ENCODE measurements at places on chromosomes 3 and 15. TPM values are rescaled to one million over a fixed set of nuclear protein-coding genes. Genes with fewer than 3 reads are reported as not detected.

DNA sequence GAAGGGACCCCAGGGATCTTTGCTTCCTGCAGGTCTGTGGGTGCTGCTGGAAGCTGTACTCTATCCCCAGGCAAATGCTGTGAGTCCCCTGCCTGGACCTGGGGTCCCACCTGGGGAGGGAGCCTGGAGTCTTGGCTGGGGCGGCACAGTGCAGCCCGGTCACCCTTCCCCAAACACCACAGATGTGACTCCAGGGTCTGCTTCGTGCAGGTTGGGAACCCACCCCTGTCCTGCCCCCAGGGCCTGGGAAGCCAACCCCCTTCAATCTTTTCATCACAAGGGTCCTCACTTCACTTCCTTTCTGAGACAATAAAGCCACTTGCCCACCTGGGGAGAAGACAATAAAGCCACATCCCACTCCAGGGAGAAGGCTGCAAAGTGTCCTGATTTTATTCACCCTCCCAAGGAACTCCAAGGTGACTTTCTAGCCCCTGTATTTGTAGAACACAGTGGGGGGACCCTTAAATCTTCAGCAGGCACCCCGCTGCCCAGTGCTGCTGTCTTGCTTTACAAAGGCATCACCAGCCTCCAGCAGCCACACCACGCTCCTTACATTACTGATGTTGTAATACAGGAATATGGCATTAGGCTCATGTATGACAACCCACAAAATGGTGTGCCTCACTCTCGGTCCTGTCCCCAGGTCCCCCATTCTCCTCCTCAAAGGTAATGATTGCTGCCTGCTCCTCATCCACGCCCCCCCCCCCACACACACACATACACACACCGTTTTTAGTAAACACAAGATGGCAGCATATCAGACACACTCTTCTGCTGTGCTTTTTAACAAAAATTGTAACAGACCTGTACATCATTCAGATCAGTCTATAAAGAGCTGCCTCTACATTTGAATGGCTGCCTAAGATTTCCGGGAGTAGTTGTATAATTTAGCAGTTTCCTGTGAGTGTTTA is 9.9 kb downstream of the C3orf22 start:
- H3K4me3 ChIP-seq = no peak overlapping the region
- H3K4me1 ChIP-seq = no peaks in the 10 kb centered on the region
- no peaks in the 10 kb centered on the region for H3K27me3 ChIP-seq
- H3K36me3 ChIP-seq = no peaks in the 10 kb centered on the region

GRCh38 chr15:39130556-39131379 is 450.1 kb upstream of the THBS1 start:
- peaks cover 4% of the 10 kb centered on the region for H3K27me3 ChIP-seq
- DNase-seq = no peak
- H3K4me3 ChIP-seq = no peak overlapping the region
- H3K36me3 ChIP-seq = no peaks in the 10 kb centered on the region

- H3K27me3 ChIP-seq = peaks cover 4% of the 10 kb centered on the region
- no peak for DNase-seq
- no peak overlapping the region for H3K4me3 ChIP-seq
These were observed 458.1 kb downstream of the DIPK2A start for GRCh38 chr3:144429719-144430121.

CCDC80 gene
- total RNA-seq = not detected

DNA sequence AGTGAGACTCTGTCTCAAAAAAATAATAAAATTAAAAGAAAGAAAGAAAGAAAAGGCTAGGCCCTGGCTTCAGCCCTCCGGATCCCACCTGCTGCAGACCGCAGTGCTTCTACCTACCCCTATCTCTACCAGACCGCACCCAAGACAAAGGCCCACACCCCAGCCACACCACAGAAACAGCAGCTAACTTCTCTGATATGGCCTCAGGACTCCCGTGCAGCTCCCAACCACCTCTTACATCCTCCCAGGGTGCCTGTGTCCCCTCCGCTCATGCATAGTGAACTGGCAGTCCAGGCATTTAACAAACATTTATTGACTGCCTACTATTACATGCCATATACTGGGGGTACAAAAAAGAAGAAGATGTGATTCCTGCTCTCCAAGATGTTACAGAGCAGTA is 6.9 kb upstream of the HTR3C start:
- no peak overlapping the region for H3K27ac ChIP-seq
- H3K27me3 ChIP-seq = no peaks in the 10 kb centered on the region
- no peak overlapping the region for H3K4me3 ChIP-seq
- H3K4me1 ChIP-seq = no peaks in the 10 kb centered on the region
- no peak for DNase-seq

GABRB3 gene
- not detected for total RNA-seq

SKOR1 gene
- total RNA-seq = 0.18 TPM

TF gene
- total RNA-seq = 0.12 TPM

DNA sequence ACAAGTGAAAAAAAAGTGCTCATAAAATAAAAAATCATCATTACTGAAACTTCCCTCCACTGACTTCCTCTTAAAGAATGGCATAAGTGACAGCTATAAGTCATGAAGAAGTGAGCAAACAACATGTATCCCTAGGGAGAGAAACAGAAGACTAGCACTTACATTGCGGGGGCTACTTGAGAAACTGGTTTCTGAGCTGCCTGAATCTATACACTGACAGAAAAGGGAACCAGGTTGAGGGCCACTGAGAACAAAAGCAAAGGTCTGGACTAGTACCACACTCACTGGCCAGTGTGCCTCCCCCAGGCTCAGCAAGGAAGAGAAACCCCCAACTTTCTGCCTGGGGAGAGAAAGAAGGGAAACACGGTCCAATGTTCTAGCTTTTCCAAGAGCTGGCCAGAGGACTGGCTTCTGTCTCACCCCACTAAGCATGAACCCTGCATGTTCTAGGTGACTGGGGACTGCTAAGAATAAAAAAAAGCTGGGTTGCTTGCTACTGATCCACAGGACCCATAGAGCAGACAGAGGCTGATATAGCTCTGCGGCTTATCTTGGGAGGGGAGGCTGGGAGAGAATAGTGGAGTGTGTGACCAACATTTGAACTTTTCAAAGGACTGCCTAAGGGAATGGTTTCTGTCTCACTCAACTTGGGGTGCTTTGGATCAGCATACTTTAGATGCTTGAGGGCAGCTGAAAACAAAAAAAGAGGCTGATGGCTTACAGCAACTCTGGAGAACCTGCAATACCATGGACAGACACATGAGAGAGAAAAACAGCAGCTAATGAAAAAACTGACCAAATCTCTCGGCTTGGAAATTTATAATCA is 8.1 kb downstream of the RAD18 start:
- H3K27ac ChIP-seq = no peak overlapping the region
- no peak for DNase-seq
- H3K27me3 ChIP-seq = no peaks in the 10 kb centered on the region
- peaks cover 22% of the 10 kb centered on the region for H3K4me1 ChIP-seq

DNA sequence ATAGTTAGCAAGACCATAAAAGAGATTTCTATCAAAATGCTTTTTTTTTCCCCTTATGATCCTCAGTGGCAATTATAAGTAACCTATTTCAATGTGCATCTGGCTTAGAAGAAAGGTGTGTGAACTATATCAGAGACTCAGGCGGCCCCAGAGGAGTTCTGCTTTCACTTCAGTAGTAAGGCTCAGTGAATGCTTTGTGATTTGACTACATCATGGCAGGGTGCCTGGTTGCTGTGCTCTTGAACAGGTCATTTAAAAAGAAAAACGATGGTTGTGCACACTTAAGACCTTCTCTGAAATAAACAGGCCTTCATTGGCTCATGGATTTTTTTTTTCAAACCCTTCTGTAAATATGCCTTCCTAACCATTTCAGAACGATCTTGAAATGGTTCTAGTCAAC is 400.4 kb upstream of the RARB start:
- no peak overlapping the region for H3K27ac ChIP-seq
- DNase-seq = no peak
- no peaks in the 10 kb centered on the region for H3K36me3 ChIP-seq
- no peaks in the 10 kb centered on the region for H3K4me1 ChIP-seq
- H3K27me3 ChIP-seq = no peaks in the 10 kb centered on the region

ERC2 gene
- total RNA-seq = not detected

DNA sequence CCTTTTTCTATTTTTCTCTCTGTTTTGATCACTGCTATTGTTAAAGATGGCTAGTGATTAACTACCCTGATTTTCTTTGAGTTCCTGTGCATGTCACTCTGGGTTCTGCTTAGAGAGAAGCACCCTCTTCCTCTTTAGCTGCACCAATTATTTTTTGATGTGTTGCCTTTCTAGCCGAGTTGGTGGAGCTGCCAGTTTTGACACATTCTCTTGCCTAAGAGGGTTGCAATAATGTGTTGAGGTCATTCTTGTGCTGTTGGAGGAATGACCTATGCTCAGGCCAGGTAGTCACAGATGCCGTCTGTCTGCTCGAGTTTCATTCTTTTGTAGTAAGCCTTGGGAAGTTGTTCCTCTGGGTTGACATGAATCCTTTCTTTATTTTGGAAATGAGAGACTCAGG is 84.6 kb upstream of the DPH6 start:
- no peaks in the 10 kb centered on the region for H3K36me3 ChIP-seq
- no peak for DNase-seq
- no peak overlapping the region for H3K27ac ChIP-seq
- no peaks in the 10 kb centered on the region for H3K4me1 ChIP-seq

DNA sequence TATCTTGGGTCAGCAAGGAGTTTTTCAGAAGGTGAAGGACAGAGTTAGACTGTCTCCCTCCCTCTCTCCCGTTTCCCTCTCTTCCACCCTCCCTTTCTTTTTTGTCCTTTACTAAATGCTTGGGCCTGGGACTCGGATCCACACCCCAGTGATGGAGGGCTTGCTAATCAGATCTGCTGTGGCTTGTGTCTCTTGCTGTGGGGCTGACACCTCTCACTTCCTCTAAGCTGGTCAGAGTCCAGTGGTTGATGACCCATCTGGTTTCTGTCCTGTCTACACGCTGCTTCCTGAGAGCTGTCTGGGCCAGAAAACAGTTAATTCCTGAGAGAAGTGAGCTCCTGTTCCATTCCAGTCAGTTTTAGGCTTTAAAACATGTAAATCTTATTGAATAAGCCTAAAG is 849 bp downstream of the TRAK1 start:
- no peak overlapping the region for H3K4me3 ChIP-seq
- H3K4me1 ChIP-seq = peaks cover 46% of the 10 kb centered on the region
- H3K27ac ChIP-seq = no peak overlapping the region
- H3K27me3 ChIP-seq = no peaks in the 10 kb centered on the region
- DNase-seq = no peak

DNA sequence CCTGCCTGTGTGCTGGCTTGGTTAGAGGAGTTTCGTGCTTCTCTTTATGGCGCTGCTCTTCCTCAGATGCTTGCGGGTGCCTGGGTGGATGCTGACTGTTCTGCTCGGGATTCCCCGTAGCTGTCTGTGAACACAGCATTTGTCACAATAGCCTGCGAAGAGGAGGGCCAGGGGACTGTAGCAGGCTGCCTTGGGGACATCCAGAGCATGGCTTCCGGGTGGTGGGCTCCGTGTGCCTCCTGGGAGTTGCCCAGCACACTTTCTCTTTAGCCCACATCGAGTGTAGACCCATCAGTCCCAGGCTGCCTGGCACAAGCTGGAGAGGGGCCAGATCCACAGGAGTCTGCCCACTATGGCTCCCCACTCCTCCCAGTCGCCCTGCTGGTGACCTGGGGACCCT is 22.4 kb downstream of the LRRK1 start:
- no peak for DNase-seq
- H3K36me3 ChIP-seq = no peaks in the 10 kb centered on the region
- no peaks in the 10 kb centered on the region for H3K4me1 ChIP-seq
- peaks cover 1% of the 10 kb centered on the region for H3K27me3 ChIP-seq
- no peak overlapping the region for H3K27ac ChIP-seq

SCN11A gene
- 0.09 TPM for total RNA-seq

GRCh38 chr15:38514601-38515000 is 50.0 kb downstream of the RASGRP1 start:
- H3K4me1 ChIP-seq = peaks cover 38% of the 10 kb centered on the region
- H3K27me3 ChIP-seq = no peaks in the 10 kb centered on the region
- H3K4me3 ChIP-seq = no peak overlapping the region
- peaks cover 86% of the 10 kb centered on the region for H3K36me3 ChIP-seq
- no peak for DNase-seq

DNA sequence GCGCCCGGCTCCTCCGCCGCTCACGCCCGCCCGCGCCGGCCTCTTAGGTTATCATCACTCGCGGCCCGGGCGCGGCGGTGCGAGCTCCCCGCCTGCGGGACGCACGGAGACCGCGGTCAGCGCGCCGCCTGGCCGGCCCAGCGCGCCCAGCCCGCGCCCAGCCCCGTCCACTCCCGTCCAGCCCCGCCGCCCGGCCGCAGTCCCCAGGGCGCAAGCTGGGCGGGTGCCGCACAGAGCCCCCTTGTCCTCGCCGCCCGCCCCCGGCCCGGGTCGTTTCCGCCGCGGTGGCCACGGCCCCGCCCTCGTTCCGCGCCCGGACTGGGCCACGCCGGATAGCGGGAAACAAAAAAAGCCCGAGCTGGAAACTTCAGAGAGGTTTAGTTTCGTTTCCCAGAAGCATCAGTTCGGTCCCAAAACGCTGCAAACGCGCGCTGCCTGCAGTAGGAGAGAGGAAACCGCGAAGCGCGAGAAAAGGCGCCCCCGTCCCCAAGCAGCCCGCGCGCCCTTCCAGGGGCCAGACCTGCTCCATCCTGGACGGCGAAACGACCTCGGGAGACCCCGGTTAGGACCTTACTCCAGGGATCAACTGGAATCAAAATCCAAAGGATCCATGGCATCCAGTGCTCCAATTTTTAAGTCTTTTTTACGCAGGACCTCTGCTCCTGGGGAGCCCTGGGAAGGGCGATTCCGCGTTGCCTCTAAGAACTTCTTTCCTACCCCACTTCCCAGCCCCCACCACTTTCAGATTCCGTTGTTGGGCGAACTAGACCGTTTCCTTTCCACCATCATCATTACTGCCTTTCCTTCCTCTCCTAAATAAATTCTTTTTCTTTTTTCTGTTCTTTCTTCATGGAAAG is at the start of gene ATP10A:
Gene ATP10A (minus strand): TSS at position 217 of the 857 bp plus-strand sequence. CDS start 231 bp downstream, outside the sequence.
- H3K36me3 ChIP-seq = peaks cover 21% of the 10 kb centered on the region
- DNase-seq = peak; percentile 72
- peak within 1 kb of the TSS; percentile 93 for H3K27ac ChIP-seq

DNA sequence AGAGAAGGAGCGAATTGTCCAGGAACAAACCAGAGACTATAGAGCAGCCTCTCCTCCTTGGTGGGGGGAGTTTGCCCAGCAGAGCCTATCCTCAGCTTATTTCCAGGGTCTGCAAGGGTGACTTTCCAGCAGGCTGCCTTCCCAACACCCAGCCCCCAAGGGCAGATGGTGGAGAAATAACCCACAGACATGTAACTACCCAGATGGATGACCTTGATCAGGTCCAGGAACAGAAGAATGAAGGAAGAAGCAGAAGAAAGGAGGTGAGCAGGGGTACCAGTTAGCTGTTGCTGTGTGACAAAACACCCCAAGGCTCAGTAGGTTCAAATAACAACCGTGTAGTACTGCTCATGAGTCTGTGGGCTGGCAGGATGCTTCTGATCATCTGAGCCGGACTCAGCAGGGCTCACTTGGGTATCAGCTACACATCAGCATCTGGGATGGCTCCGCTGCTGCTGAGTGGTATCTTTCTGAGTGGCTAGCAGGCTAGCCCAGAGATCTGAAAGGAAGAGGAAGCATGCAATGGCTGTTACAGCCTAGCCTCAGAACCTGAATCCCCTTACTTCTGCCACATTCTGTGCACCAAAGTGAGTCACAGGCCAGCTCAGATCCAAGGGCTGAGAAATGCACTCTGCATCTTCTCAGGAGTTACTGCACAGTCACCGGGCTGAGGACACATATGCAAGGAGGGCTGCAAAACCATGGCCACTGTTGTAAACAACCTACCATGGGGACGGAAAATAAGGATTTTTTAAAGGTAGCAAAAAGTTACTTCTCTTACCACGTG is 22.2 kb upstream of the TXNRD3 start:
- H3K27ac ChIP-seq = no peak overlapping the region
- H3K4me3 ChIP-seq = no peak overlapping the region
- H3K4me1 ChIP-seq = peaks cover 4% of the 10 kb centered on the region
- no peak for DNase-seq
- H3K36me3 ChIP-seq = no peaks in the 10 kb centered on the region
- peaks cover 3% of the 10 kb centered on the region for H3K27me3 ChIP-seq

GRCh38 chr3:148307443-148307843 is 390.3 kb upstream of the AGTR1 start:
- H3K27ac ChIP-seq = no peak overlapping the region
- no peaks in the 10 kb centered on the region for H3K4me1 ChIP-seq
- DNase-seq = no peak
